Panc1 (cell line): ENCODE measurements at places on chromosomes 7 and 10. TPM values are rescaled to one million over a fixed set of nuclear protein-coding genes. Genes with fewer than 3 reads are reported as not detected.

DNA sequence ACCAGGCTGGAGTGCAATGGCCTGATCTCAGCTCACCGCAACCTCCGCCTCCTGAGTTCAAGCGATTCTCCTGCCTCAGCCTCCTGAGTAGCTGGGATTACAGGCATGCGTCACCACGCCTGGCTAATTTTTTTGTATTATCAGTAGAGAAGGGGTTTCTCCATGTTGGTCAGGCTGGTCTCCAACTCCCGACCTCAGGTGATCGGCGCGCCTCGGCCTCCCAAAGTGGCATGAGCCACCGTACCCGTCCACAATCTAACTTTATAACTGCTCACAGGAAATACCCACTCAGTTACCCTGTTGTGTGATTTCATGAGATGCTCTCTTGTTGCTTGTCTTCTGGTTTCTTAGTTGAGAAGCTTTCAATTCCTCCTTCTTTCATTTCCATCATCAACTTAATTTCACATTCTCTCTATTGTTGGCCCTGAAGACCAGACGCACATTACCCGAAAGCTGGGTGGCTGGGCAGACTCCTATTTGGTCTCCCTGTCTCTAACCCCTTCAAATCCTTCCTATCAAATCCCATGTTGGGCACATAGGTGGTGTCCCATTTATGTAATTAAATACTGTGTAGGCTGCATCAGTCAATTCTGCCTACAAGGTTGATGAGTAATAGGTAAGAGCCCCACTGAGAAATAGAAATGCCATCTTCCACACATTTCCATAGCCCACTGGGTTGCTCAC is 1.1 kb upstream of the GSTO2 start:
- DNase-seq, result no peak

DNA sequence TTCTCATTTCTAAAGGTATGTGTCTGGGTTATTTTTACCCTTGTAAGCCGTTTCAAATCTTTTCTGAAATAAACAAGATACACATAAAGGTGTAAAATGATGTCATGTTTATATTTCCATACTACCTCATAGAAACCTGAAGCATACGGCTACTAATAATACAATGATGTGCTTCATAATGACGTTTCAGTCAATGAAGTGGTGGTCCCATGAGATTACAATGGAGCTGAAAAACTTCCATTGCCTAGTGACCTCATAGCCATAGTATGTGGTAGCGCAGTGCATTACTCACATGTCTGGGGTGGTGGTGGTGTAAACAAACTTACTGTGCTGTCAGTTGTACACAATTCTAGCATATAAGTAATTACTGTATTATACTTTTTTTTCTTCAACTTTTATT is 24.9 kb downstream of the EPDR1 start:
- no peak for DNase-seq

DNA sequence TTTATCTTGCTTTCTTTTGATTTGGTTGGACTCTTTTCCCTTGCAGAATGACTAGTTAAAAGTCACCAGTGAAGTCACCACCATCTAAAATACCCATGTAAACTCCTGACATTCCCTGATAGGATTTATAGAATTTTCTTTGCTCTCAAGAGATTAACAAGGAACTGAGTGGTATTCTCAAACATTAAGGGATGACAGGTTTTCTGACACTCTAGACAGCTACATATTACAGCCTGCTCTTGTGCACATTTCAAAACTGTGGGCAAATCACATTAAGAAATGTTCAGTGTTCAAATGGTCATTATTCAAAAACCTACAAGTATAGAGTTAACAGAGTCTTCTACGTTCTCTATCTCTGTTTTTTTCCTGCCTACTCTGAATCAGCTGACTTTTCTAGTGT is 15.8 kb upstream of the ACSM6 start:
- no peak for DNase-seq

GRCh38 chr7:80804589-80804988 is 114.3 kb downstream of the SEMA3C start:
- no peak for DNase-seq

DNA sequence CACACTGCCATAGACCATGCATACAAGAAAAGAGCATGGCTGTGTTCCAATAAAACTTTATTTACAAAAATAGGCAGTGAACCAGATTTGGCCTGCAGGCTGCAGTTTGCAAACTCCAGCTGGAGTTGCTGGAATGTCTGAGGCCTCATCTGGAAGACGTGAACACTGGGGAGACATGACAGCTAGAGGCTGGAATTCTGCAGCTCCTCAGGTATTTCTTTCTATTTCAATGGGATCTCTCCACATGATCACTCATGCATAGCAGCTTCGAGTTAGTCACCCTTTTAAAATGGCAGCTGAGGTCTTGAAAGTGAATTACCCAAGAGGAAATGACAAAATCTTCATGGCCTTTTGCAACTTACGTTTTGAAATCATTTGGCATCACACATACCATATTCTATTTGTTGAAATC is 52.6 kb upstream of the BET1 start:
- peak; percentile 25 for DNase-seq

- no peak for DNase-seq
These were observed 64.9 kb downstream of the MYL10 start for GRCh38 chr7:101563943-101564777.

DNA sequence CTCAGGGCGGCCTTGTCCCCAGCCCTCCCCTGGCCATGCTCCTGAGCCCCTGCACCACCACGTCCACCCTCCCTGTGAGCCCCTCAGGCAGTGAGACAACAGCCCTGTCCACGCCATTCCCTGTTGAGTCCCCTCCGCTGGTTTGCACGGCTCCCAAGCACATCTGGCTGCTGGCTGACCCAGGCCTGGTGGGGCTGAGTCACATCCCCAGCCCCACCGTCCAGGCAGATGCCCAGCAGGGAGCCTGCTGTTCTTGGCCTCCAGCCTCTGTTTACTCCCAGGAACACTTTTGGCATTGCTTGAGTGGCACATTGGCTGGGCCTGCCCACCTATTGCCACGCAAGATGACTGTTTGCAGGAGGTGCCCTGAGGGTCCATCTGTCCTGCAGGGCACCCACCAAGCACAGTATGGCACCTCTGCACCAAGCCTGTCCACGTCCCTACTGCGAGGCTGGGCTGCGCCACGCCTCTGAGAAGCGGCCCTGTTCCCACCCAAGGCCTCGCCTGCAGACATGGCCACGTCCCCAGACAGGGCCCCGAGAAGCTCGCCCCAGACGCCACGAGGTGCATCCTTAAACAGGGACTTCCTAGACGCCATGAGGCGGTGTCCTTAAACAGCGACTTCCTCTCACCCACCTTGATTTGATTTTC is 48.4 kb upstream of the INPP5A start:
- DNase-seq, result no peak

GRCh38 chr7:12638851-12639456 is 48.5 kb upstream of the ARL4A start:
- DNase-seq, result no peak

- DNase-seq, result no peak
These were observed 43.2 kb downstream of the RBAK start for GRCh38 chr7:5088906-5089305.

DNA sequence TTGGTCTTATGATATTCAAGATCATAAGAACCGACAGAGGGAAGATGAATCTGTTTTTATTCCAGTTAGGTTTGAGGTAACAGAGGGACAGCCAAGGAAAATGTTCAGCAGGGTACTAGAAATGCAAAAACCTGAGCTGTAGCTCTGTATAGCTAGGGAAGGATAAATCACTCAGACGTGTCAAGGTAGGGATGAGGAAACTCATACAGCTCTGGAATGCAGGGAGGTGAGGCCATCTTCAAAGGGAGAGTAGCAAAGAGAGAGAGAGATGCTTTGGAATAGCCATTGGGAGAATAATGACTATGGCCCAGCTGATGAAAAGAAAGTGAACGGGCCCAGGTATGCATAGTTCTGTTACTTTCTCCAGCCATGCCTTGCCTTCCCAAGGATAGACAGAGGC is 77.8 kb downstream of the PAX2 start:
- DNase-seq, result no peak

- no peak for DNase-seq
These were observed 58.2 kb downstream of the TEX36 start for GRCh38 chr10:125624800-125625199.

DNA sequence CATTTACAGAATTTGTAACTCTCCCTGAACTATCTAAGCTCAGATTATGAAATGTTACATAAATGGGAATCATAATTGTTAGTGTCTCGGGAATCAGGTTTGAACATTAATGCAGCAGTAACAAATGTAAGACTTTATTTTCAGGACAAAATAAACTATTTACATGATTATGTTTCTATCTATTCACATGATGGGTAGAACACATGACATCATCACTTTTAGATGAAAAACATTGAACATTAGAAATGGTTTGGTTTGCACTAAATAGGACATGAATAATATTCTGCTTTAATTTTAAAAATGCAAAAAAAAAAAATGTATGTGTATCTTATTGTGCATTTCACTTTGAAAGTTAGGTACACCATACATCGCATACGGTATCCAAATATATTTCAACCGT is 745.5 kb upstream of the POT1 start:
- DNase-seq, result no peak

DNA sequence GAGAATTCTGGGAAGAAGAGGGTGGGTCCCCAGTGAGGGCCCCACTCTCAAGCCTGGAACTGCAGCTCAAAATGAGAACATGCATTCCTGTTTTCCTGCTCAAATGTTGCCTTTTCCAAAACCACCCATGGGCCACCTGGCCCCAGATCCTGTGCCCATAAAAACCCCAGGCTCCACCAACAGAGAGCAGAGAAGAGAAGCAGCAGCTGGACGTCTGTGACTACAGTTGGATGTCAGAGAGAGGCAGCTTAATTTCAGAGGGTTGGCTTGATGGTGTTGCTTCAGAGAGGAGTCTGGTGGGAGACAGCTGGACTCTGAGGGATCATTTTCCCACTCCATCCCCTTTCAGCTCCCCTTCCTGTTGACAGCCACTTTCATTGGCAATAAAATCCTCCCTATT is 256.4 kb downstream of the FZD1 start:
- no peak for DNase-seq

- no peak for DNase-seq
These were observed 101.6 kb downstream of the OTUD1 start for GRCh38 chr10:23540401-23541030.

DNA sequence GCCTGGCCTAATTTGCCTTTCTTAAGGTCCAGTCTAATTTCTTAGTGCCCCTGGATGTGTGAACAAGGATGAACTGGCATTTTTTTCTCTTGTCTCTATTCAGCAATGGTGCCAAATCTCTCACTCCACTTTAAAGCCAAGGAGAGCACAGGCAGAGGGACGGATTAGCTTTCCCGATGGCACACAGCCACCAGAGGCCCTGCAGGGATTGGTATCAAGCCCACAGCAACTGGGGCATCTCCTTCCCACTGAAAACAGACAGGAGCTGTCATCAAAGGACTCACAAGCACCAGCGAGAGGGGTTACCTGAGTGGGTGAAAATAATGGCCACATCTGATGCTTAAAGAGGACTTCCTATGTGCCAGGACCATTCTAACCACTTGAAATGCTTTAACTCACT is 83.1 kb downstream of the ITIH5 start:
- DNase-seq, result no peak

GRCh38 chr10:3090914-3091787 is 23.8 kb downstream of the PFKP start:
- DNase-seq, result no peak

DNA sequence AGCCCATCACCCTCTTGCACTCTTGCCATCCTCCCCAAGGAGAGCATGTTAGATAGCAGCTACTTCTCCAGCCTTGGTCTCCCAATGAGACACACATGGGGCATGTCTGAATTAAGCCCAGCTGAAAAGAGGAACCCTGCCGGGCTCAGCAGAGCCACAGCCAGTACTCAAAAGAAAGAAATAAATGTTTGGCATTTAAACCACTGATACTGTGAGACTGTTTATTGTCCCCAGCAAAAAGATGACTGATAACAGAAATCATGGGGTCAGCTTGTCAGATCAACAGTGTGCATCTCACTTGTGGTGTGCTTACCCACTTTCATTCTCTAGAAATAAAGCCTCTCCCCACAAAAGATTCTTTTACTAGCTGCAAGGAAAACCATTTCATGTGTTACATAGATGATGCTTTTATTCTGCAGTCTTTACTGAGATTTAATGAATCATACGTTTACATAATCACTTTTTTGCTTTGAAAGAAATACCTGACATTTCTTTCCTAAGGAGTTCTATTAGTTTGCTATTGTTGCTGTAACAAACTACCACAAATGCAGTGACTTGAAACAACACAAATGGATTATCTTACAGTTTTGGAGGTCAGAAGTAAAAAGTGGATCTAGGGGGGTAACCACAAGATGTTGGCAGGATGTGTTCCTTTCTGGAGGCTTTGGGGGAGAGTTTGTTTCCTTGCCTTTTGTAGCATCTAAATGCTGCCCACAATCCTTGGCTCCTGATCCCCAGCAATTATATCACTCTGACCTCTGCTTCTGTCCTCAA is 20.9 kb downstream of the ANKRD7 start:
- DNase-seq, result no peak

DNA sequence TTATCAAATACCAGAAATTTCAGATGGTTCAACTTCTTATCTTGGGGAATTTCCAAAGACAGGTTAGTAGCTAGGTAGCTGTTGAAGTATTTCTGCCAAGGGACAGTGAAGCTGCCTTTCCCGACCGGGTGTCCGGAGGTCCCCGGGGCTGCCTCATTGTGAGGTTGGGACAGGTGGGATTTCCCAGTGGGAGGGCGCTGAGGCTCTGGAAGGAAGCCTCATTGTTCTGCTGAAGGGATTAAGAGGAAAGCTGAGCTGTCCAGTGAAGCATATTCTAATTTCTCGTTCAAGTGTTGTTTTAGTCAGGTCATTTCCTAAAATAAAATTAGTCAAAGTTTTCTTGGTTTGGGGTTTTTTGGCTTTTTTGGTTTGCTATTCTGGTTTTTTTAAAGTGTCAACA is 244.2 kb downstream of the MGMT start:
- DNase-seq, result no peak

GRCh38 chr10:52668024-52668423 is 104.6 kb downstream of the MBL2 start:
- DNase-seq, result no peak

GRCh38 chr10:49350846-49351532 is 44.9 kb downstream of the DRGX start:
- DNase-seq, result no peak

- DNase-seq, result peak; percentile 52
These were observed 29.3 kb upstream of the SH3PXD2A start for GRCh38 chr10:103884681-103885139.

- DNase-seq, result no peak
These were observed 5.7 kb downstream of the KIAA1549 start for GRCh38 chr7:138975343-138976104.

GRCh38 chr7:84783141-84783778 is 403.6 kb downstream of the SEMA3D start:
- no peak for DNase-seq

GRCh38 chr10:102406815-102407214 is 11.3 kb downstream of the NFKB2 start:
- no peak for DNase-seq

- DNase-seq, result no peak
These were observed 27.9 kb downstream of the GNG11 start for GRCh38 chr7:93949423-93949822.

The LIPK gene
- total RNA-seq, result not detected

The SOSTDC1 gene
- not detected for total RNA-seq

The FAM180A gene
- not detected for total RNA-seq

The CAV2 gene
- total RNA-seq, result 217 TPM

The CCDC146 gene
- 1.2 TPM for total RNA-seq

The ADRB1 gene
- 12.9 TPM for total RNA-seq

The MUC12 gene
- total RNA-seq, result 6.8 TPM

The EIF3B gene
- 432 TPM for total RNA-seq
